ENCODE measurements at places on chromosomes 6 and 20.

- DNase-seq = no peak
These were observed 96.2 kb upstream of the RSPO3 start for GRCh38 chr6:127022302-127022701.

DNA sequence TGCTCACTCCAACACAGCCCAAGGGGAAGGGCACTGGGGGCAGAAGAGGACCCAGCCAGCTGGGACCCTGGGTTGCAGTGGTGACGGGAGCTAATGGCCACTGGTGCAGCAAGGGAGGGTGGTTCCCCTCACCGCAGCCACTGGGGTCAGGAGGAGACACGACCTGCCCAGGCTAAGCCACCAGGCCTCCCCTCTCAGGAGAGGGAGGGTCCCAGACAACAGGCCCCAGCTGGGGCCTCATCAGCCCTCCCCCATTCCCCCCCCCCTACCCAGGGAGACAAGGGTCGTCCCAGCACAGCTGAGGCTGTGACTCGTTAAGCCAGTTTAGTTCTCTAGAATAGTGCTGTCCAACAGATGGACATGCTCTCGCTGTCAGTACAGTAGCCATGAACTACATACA, 17.3 kb upstream of the MATN4 start:
- no peak for DNase-seq

DNA sequence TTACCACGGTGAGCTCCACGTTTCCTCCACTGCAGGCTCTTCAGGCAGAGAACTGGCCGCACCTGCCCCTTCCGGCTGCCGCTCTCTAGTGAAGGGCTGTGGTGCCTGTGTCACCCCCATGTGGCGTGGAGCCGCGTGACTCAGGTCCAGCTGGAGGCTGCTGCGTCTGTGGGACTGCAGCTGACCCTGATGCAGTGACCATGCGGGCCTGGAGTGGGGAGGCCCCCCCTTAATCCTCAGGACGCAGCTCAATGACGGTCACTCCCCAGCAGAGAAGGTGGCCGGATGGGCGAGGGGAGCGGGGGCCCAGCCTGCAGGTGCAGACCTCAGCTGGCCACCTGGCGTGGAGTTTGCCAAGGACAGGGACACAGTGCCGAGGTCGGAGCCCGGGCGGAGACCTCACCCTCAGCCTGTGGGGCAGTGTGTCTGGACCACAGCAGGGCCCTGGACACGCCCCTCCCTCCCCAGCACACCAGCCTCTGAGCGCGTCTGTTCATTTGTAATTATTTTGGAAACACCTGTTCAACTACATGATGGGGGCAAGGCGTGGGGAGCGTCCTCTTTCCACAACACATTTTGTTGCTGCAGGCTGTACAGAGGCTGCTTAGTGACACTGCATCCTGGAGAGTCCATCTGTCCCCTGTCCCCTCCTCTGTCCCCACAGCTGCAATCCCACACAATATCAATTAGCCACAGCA, 10.7 kb downstream of the BHLHE23 start:
- DNase-seq = no peak

- no peak for DNase-seq
These were observed 73.9 kb downstream of the F13A1 start for GRCh38 chr6:6246544-6246943.

GRCh38 chr6:2804516-2804915, 37.1 kb downstream of the SERPINB1 start:
- no peak for DNase-seq

DNA sequence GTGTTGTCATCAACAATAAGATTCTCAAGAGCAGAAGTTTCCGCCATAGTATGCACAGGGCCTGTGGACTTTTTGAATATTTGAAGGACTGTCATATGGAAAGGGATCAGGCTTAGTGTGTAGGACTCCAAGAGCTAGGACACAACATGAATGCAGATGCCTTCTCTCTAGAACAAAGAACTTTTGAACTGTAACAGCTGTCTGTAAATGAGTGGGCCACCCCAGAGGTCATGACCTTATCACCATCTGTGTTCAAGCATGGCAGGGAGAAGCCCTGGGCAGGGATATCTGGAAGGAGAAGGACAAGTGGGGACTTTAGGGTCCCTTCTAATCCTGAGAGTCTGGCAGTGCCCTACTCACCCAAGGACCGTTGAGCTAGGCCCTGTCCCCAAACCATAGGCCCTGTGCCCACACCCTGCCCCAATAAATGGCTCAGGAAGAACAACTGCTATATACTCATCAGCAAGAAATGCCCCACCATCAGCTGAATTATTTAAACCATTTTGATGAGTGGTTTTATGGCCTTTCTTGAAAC, 70.6 kb downstream of the MTHFD1L start:
- DNase-seq = no peak

- no peak for DNase-seq
These were observed 4.6 kb upstream of the TNFRSF6B start for GRCh38 chr20:63691711-63692435.

DNA sequence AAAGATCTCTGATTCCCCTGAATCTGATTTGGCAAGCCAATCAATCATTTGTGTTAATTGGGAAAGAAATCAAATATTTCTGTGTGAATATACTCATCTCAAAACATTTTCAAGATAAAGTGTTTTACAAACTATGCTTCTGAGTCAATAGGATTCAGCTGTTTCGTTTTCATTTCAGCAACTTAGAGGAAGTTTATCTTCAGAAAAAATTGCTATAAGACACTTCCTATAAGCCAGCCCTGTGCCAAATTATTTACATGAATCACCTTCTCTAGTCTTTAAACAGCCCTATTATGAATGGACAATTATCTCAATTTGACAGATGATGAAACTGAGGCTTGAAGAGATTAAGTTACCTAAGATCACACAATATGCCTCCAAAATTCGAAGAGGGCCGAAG, 10.9 kb downstream of the DEFB129 start:
- DNase-seq = no peak

DNA sequence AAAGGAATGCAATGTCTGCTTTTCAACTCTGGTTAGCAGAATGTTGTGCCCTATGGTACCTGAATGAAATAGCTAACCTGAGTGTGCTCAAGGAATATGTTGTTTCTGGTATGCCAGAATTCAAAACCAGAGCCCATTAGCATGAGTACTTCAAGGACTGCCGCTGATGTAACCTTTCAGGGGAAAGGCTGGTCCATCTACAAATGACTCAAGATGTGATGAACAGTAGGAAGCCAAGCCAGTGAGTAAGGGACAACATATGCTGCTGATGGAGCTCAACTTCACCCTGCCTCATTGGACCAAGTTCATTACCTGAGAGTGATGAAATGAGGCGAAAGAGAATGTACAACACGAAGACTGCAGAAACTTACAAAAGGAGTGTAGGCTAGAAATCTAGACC, 95.7 kb upstream of the BMP2 start:
- no peak for DNase-seq

DNA sequence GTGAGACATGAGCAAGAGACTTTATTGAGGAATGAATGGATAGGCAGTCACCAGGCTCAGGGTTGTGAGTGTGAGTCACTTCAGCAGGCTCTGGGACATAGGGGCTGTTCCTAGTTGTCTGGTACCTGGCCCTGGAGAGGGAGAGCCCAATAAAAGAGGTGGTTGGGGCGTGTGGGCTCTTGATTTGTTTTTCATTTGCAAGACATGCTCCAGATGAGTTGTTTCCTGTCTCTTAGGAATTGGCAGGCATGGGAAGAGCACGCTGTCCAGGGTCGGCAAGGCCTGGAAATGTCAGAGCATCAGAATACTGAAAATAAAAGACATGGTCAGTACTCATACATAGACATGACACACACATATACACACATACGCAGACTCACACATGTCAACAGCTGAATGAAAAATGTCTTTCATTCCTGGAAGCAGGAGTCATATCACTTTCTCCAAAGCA, 166.3 kb upstream of the SULF2 start:
- no peak for DNase-seq

GRCh38 chr6:27242589-27243265, 4.8 kb upstream of the PRSS16 start:
- no peak for DNase-seq

GRCh38 chr20:58839474-58839874, 11.2 kb downstream of the GNAS-AS1 start:
- peak; percentile 23 for DNase-seq

DNA sequence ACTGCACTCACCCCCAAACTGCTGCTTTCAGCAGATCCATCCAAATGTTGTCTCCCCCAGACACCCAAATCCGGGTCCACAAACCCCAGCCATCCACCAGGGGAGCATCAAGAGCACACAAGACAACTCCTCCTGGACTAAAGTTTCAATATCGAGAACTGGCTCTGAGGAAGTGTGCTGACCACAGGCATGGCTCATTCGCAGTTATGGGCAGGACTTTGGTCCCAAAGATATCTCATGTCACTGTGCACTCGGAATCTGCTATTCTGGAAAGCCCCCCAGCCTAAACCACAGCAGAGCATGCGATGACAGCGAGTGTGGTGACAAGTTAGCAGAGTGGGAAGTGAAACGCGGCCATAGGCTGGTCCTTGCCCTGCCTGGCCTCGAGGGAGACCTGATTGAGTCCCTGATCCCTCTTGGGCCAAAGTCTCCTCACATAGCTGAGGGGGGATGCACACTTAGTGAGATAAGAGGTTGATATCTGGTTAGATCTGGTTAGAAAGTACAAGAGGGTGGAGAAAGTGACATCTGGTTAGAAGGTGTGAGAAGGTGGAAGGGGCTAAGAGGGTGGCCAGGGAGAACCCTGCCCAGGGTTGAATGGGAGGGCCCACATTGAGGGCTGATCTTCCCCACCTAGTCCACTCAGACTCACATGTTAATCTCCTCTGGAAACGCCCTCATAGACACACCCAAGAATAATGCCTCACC, 149.7 kb downstream of the MRPL14 start:
- DNase-seq = no peak

- no peak for DNase-seq
These were observed 87.4 kb downstream of the ZHX3 start for GRCh38 chr20:41230136-41230535.

GRCh38 chr6:37711331-37712241, 13.9 kb upstream of the MDGA1 start:
- DNase-seq = no peak

- DNase-seq = no peak
These were observed 39.3 kb upstream of the TRAM2 start for GRCh38 chr6:52616059-52616690.

DNA sequence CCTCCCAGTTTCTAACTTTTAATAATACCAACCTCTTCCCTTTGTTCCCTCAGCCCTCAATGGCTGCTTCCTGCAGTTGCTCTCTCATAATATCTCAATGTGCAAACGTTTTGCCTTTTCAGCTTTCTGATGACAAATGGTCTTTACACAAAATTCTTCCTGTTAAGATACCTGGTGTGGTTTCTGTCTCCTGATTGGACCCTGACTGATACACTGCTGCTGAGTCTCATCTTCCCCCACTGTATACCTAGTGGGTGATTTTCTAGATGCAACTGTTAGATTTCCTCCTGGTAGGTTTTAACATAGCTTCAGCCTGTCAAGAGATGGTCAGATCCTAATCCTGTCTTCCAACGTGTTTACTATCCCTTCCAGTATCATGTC, 147.9 kb upstream of the TOP1 start:
- DNase-seq = no peak

GRCh38 chr6:11006061-11006460, 38.0 kb downstream of the ELOVL2 start:
- no peak for DNase-seq

GRCh38 chr20:11551479-11551878, 366.2 kb upstream of the BTBD3 start:
- no peak for DNase-seq

- no peak for DNase-seq
These were observed 114.8 kb upstream of the CDYL start for GRCh38 chr6:4661391-4661790.

DNA sequence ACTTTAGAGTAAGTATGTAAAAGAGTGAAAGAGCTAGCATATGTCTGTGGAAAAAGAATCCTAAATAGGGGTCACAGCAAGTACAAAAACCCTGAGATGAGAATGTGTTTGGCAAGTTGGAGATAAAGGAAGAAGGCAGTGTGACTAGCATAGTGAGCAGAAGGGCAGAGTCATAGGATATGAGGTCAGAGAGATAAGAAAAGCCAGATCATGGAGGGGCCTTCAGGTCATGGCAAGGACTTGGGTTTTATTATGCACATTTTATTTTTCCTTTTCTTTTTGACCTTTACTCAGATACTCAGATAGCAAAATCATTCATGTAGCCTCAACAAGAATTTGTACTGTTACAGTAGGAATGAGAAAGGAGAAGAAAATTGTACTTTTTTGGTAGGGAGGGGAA, 138.0 kb downstream of the GJA1 start:
- no peak for DNase-seq

DNA sequence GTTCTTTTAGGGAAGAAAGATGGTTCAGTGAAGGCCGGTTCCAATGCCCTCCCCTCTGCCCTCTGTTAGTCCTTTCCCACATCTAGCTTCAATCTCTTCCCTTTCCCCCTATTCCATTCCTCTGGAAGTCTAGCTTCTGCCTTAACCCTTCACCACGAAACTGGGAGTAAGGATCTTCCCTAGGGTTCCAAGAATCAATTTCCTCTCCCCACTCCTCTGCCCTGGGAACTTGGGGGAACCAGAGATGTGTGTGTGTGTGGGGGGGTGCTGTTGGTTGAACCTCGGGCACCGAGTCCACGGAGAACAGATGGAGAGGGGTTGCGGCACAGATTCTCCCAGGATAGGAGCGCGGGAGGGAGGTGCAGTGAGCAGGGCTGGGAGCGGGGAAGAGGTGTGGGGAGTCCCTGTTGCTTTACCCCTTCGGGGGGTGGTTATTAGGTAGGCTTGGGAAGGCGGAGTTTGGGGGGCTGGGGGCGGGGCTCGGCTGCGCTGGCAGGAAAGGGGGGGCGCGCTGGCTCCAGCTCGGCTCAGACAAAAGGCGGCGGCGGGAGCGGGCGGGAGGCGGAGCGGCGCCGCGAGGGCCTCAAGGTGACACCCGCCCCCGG, at the start of gene TMEM151B:
Gene TMEM151B (plus strand): TSS at position 530 of the 605 bp plus-strand sequence. CDS start 293 bp downstream, outside the sequence.
- DNase-seq = no peak
